ENCODE measurements at places on chromosomes 5 and 9.

GRCh38 chr5:127810707-127811490, 107.7 kb downstream of the CCDC192 start:
- DNase-seq = no peak

GRCh38 chr5:86447362-86447761, 170.4 kb upstream of the COX7C start:
- DNase-seq = no peak

DNA sequence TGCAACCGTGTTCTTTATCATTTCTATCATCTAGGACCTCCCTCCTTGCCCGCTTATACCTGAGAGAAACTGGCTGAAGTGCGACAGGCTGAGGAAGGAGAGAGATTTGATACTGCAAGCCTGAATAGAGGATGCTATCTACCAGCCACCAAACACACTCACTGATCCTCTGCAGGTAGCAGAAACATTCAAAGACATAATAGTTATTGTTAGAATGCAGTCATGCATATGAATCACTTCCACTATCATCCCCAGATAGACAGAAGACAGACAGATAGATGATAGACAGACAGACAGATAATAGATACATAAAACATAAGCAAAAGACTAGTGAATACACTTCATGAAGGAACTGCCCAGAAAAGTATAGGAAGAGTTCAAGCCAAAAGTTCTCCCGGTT, 32.9 kb downstream of the FAM81B start:
- no peak for DNase-seq

DNA sequence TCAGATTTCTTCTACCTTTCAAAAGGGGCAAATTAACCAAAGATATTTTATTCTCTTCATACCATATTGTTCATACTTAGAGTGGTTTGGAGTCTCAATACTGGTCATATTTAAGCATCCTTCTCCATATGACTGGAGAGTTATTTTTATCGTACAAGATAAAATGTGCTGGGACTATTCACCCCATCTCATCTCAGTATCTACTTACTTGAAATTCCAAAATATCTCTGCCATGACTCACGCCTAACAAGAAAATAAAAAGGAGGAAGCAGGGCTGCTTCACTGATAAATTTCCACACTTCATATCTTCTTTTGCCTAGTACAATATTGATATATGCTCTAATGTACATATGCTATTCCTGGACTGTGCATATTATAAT, 277.9 kb upstream of the CDH9 start:
- no peak for DNase-seq
